Fibroblast of pulmonary artery (primary cell): ENCODE measurements at places on chromosomes 7 and 10.

DNA sequence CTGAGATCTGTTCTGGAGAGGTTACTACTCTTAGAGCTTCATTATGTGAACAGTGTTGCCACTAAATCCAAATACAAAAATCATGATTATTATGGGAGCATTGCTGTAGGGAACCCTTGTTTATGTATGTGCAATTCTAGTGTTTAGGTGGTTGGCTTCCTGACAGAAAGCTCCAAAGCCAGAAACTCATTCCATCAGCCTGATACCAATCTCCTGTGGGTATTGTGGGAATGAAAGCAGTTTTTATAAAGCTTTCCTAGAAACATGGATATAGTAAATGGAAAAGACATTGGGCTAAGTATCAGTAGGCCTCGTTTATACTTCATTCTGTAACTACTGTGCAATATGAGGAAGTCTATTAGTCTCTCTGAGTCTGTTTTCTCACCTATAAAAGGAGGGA, 6.4 kb downstream of the SDK1 start:
- DNase-seq: no peak

GRCh38 chr10:44379907-44380306, 5.0 kb downstream of the CXCL12 start:
- no peak for DNase-seq

DNA sequence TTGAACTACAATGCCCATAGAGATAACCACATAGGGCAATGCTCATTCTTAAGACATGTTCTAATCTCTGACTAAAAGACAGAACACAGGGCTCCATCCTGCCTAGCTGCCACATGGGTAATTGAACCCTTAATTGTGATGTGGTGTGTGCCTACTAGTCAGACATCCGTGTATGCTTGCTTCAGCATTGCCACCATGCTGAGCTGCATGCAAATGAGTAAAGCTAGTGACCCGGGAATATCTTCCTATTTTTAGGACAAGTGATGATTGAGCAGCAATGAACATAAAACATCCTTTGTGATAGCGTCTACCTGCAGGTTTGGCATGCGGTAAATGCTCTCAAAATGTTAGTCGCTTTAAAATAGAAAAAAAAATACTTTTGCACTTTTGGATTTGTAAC, 115.8 kb downstream of the MAGI2 start:
- no peak for DNase-seq

GRCh38 chr10:98427011-98427515, 12.1 kb upstream of the PYROXD2 start:
- no peak for DNase-seq

DNA sequence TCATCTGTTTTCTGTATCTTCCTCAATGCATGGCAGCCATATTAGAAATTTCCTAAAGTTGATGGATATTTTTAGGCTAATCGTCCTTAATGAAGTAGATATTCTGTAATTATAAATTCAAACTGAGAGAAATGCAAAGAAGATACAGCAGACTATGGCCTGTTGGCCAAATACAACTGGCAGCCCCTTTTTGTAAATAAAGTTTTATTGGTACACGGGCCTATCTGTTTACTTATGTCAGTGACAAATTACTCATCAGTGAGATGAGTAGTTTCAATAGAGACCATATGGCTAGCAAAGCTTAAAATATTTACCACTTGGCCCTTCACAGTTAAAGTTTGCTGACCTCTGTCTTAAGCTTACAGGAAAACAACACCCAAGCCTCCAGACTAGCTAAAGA, 112.3 kb downstream of the HTR7 start:
- DNase-seq: no peak

DNA sequence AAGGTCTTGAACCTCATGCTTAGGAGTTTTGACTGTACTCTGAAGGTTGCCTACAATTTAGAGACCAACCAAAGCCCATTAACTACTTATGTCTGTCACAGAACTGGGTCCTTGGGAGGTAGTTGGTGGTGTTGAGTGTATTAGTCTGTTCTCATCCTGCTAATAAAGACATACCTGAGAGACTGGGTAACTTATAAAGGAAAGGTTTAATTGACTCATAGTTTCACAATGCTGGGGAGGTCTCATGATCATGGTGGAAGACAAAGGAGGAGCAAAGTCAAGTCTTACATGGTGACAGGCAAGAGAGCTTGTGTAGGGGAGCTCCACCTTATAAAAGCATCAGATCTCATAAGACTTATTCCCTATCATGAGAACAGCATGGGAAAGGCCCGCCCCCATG, 319.6 kb upstream of the ZMIZ1 start:
- no peak for DNase-seq

- DNase-seq: peak; percentile 44
Observed at GRCh38 chr7:139358541-139359365, 941 bp upstream of the LUC7L2 start.

GRCh38 chr7:48681006-48681405, 243.3 kb upstream of the CDC14C start:
- no peak for DNase-seq

DNA sequence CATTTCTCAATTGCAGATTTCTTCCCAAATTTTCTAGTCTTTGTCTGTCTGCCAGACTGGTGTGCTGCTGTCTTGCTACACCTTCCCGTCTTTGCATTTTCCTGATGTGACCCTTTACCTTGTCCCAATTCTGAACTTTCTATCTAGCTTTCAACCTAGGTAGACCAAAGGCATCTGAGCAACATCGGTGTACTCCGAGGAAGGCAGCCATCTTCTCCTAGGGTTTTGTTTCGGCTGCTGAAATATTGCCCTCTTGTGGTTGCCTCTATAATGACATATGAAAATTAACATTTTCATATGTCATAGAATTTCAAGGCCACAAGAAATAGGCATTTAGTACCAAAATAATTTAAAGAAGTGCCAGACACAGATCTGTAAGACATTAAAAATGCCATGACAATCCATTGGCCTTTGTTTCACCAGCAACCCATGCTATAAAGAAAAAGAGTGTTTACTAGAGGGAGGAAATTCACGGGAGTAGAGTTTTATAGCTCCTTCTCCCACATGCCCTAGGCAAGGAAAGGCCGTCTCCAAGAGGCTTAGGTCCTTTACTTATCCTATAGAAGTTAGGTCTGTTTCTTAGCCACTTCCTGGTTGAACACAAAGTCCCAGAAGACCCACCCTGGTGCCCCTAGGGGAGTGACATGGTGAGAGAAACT, 23.4 kb downstream of the OR9A2 start:
- peak; percentile 72 for DNase-seq

GRCh38 chr7:105319578-105319977, 69.1 kb downstream of the SRPK2 start:
- no peak for DNase-seq

DNA sequence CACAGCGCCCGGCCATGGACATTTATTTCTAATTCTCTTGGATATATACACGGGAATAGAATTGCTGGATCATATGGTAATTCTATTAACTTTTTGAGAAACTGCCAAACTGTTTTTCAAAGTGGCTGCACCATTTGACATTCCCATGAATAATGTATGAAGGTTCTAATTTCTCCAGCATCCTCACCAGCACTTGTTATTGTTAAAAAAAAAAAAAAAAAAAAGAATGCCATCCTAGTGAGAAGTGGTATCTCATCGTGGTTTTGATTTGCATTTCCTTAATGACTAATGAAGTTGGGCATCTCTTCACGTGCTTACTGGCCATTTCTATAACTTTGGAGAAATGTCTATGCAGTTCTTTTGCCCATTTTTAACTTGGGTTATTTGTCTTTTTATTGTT, 13.5 kb downstream of the CNNM2 start:
- no peak for DNase-seq

GRCh38 chr10:73962386-73962785, 35.5 kb upstream of the VCL start:
- no peak for DNase-seq

DNA sequence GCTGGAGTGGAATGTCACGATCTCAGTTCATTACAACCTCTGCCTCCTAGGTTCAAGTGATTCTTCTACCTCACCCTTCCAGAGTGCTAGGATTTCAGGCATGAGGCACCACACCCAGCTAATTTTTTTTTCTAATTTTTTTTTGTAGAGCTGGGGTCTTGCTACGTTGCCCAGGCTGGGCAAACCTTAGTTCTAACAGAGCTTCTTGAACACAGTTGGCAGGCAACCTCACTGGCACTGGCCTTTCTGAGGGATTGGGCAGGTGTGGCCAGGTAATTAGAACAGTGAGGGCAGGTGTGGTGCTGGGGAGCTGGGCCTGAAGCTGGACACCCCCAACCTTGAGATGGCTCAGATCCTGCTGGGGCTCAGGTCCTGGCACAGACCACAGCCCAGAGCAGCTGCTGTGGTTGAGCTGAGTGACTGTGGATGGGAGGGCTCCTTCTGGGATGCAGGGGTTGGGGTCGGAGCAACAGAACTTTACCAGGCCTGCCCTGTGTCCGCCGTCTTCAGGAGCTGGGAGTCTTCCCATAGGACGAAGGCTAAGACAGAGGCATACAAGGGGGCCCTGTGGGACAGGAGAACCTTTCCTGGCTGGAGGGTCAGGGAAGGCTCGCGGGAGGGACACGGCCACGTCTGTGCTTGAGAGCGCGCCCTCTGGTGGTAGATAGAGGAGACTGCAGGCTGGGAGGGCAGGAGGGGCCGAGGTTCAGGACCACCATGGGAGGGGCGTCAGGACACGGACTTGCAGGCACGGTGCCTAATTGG, 48.2 kb downstream of the COL26A1 start:
- DNase-seq: peak; percentile 18

- no peak for DNase-seq
Observed at GRCh38 chr10:12252882-12253546, 57.0 kb downstream of the CDC123 start.

GRCh38 chr10:58826694-58827093, 314.0 kb downstream of the BICC1 start:
- no peak for DNase-seq

DNA sequence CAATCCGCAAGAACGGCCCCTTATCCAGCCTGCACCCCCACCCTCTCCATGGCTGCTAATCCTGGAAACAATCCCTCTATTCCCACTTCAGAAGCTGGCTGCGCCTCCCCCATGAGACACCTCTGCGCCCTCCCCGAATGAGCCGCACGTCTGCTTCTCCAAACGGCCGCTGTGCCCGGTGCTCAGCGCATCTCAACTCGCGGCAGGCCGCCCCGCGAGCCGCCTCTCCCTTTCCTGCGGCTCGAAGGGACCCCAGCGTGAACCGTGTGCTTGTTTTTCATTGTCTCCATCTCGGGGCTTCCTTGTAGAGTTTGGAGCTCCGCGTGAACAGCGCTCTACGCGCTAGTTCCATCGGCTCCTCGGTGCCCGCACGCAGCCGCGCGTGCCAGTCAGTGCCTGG, 20.8 kb upstream of the FXYD4 start:
- no peak for DNase-seq

- DNase-seq: no peak
Observed at GRCh38 chr10:58780476-58780875, 267.8 kb downstream of the BICC1 start.

DNA sequence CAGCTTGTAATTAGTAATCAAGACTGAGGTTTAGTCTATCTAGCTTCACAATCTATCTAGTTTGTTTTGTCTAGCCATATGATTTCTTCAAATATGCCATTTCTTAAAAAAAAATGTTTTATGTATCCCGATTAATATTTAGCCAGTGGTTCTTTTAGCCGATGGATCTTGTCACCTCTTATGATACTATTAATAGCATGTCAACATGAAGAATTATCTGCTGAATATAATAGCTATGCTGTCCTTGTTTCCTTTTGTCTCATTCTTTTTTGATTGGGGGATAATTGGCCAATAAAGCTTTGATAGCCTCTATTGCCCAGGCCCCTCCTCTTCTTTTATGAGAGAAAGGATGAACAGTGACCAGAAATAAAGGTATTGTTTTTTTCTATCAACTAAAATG, 32.8 kb downstream of the PTEN start:
- no peak for DNase-seq

GRCh38 chr10:116511365-116511764, 34.4 kb upstream of the PNLIP start:
- DNase-seq: no peak

GRCh38 chr10:71392791-71393781, 3.6 kb upstream of the CDH23 start:
- no peak for DNase-seq

DNA sequence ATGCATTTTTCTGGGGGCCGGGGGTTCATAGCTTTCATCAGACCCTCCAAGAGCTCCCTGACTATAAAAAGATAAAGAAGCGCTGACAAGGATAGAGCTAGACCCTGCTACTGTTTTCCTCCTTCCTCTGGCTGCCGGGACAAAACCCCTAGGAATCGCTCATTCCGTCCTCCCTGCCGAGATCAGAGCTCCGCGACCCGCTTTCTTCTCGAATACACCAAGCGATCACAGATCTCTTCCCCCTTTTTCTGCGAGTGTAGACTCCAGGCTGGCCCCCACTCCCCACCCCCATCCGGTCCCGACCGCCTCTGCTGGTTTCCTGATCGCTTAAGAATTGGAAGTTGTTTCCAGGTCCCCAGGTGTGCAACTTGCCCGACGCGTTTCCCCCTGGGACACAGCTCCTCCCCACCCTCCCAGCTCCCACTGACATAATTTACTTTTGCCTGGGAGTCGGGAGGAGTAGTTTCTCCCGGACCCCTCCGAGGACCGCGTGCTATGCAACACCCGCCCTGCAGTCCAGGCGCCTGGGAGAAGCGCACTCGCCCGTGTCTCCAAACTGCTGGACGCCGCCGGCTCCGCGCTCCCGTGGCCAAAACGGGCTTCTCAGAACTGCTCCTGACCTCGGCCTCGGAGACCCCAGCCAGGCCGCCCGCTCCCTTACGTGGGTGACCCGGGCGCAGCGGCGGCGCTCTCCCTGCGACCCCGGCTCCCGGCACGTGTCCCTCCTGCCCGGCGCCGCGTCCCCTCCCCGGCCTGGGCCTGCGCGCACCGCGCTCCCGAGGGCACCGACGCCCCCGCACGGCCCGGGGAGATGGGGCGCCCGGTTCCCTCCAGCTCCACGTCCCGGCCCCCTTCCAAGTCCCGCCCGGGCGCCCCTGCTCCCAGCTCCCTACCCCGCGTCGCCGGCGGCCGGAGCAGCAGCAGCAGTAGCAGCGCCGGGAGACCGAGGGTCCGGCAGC, 552 bp downstream of the IL15RA start:
- DNase-seq: peak; percentile 59

- DNase-seq: no peak
Observed at GRCh38 chr7:20191391-20191869, 25.8 kb downstream of the MACC1 start.

- no peak for DNase-seq
Observed at GRCh38 chr7:150799156-150799555, 1.0 kb downstream of the TMEM176B start.

- DNase-seq: no peak
Observed at GRCh38 chr7:117941138-117941810, 68.0 kb upstream of the CTTNBP2 start.

GRCh38 chr7:150385302-150385723, 6.2 kb downstream of the ZNF775 start:
- DNase-seq: no peak

- no peak for DNase-seq
Observed at GRCh38 chr10:132707776-132708171, 78.2 kb downstream of the NKX6-2 start.

- no peak for DNase-seq
Observed at GRCh38 chr10:4117604-4118003, 332.6 kb upstream of the KLF6 start.

GRCh38 chr7:3065724-3066143, 22.1 kb upstream of the CARD11 start:
- DNase-seq: peak; percentile 33

- DNase-seq: no peak
Observed at GRCh38 chr7:101722247-101722646, 93.2 kb upstream of the MYL10 start.

GRCh38 chr10:122140461-122140902, 130.6 kb upstream of the BTBD16 start:
- peak; percentile 75 for DNase-seq

GRCh38 chr10:113309791-113310190, 243.1 kb upstream of the HABP2 start:
- DNase-seq: no peak
